ENCODE measurements at places on chromosomes 7 and 10.
A peak's percentile ranks its signal among the peaks of the same experiment; 100 is the strongest.

DNA sequence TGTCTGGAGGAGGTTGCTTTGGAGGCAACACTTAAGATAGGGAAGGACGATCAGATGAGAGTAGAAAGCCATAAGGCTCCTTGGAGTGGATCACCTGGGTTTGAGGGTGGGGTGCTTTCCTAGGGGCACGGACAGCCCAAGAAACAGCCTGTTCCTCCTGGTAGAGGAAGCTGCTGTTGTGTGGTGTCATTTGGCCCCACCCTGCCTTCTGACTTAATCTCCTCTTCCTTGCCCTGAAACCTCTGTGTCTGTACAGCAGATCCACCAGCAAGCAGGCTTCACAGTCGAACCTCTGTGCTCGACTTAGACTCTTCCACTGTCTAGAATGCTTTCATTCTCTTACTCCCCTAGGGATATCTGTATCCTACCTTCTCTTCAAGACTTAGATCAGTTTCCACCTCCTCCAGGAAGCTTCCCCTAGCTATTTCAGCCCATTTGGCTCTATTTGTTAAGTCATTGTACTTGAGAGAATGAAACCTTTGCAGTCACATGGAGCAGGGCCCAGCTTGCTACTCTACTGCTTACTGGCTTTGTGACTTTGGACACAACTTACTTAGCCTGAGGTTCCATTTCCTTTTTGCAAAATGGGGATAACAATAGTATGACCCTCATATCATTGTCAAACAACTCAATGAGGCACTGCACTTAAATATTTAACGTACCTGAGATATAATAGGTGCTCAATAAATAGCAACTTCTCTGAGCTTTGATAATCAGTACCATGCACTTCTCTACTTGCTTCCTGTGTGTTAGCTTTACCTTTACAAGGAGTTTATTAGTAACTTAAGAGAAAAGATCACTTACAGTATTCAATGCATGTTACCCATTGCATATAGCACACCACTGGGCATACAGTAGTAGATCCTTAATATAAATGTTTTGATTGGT is 5.0 kb downstream of the MXI1 start:
- no peak for DNase-seq

DNA sequence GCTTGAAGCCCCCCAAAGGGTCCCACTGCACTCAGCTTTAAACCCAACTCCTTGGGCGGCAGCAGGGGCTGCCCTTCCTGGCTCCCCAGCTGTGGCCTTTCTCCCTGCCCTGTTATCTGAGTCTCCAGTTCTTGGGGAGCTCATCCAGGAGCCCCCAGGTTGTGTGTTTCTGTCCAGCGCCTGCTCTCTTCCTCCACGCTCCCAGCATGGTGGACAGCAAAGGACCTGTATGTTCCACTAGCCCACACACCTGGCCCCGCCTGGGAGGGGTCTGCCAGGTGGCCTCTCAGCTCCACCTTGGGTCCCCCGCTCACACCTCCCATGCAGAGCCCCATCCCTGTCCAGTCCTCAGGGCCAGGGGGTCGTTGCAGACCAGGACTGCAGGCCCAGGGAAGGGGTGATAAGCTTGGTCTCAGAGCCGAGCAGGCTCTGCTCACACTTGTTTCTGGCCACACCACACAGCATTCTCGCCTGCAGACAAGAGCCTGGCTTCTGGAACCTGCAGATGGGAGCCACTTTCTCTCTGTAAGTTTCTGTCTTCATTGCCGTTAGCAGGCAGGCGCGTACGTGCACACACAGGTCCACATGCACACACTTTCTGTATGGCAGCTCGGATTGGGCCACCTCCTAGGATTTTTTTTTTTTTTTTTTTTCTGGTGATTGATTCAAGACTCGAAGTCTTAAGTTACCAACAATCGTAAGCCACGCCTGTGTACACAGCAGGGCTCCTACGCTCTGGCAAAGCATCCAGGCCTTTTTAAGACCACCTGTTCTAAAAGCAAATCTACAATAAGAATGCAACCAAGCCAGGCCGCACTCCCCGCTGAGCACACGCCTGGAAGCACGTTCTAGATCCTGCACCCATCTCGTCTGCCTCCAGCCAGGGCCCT is 104.6 kb downstream of the CYTH3 start:
- no peak for DNase-seq

DNA sequence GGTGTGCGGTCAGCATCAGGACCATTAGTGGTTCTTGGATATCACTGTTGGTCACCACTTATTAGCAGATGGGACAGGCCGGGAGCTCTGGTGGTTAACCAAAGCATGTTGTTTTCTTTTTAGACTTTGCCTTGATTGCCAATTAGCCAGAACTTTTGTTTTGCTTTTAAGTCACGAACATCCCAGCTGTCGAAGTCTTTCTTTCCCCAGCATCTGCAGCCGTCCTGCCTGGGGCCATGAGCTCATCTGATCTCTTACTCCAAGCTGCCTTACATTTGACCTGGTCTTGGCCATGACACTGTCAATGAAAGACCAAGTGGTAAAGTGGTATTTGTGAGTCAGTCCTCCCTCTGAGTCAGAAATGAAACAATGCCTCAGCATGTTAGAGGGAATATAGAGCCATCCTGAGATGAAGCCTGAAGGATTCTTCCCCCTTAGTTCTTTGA is 53.9 kb upstream of the CREB5 start:
- peak; percentile 94 for DNase-seq

- no peak for DNase-seq
Measured at GRCh38 chr10:75029857-75030256, 81.6 kb upstream of the SAMD8 start.

- DNase-seq = no peak
Measured at GRCh38 chr10:33064706-33065105, 106.7 kb upstream of the ITGB1 start.

DNA sequence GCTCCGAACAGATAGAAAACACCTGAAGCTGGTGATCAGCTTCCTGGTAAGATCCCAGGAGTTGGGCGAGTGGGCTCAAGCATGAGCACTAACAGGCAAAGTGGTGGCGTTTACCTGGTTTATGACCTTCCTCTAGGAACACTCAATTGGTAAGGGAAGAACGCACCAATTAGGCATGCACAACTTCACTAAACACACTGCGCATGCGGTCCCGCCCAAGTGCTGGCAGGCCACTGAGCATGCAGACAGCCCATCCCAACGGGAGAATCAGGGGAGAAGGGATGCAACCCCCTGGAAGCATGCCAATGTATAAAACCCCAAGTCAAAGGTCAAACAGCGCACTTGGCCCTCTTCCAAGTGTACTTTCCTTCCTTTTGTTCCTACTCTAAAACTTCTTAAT is 70.4 kb downstream of the LYZL2 start:
- DNase-seq = no peak

- no peak for DNase-seq
Measured at GRCh38 chr10:101438881-101439391, 85.0 kb downstream of the BTRC start.

GRCh38 chr7:117188949-117189592 is 133.8 kb downstream of the WNT2 start:
- peak; percentile 52 for DNase-seq

DNA sequence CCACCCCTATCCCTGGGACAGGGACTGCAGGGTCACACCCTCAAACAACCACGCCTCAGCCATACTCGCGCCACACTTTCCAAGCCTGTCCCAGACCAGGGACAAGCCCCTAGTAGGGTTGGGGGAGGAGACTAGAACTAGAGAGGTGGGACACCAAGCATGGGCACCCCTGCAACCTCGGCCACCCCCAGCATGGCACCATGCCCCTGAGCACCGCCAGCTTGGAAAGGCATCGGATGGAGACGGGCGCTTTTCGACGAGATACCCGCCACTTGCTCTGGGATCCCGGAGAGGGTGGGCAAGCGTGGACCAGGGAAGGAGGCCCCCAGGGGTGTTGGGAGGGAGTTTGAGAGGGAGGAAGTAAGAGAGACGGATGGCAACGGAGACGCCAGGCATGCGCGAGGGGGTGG is 13.1 kb upstream of the KMT2E start:
- no peak for DNase-seq

DNA sequence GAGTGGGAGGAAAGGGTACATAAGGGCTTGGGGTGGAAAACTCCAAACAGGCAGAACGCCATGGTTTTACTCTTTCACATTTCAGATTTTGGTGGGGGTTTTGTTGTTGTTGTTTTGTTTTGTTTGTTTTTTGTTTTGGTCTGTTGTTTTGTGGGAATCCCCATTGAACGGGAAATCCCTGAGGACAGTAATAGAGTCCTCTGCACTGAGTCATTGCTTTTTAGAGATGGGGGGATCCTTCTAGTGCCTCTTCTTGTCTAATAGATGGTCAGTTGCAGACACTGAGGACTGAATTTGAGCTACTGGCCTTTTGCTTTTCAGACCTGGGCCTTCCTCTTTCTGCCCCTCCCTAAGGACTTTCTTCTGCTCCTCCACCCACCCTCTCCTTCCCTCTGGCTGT is 20.0 kb downstream of the TRPV5 start:
- DNase-seq = no peak

- DNase-seq = no peak
Measured at GRCh38 chr7:35866186-35866585, 65.3 kb downstream of the SEPTIN7 start.

DNA sequence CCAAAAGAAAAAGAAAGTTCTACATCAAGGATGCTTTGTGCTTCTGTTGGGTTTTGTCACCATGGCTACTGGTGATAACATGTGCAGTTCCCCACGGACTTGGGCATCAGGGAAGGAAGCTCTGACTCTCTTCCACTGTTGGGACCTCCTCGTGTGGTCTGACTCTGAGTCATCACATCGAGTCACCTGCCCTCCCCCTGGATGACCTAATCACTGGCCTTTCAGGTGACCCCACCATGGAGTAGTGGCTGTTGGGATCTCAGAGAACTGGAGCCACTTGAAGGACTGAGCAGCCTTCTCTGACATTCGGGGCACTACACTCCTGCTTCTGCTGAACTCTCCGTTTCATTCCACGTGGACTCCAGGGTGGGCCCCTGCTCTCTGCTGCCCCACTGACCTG is 60.8 kb upstream of the DOCK1 start:
- peak; percentile 55 for DNase-seq

DNA sequence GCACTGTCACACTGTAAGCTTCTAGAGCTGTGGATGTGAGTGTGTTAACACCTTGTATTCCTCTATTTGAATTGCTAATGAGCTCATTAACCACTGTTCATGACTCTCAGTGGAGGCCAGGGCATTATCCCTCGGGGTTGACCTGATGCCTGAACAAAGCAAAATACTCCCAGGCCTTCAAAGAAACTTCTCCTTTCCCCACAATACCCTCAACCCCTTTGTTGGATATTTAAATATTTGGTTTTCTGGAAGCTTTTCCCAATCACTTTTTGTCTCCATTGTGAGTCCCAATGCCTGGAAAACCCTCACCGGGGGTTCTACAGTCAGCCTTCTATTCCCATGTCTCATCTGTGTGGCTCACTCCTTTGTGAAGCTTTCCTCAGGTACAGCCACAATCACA is 780.1 kb downstream of the PHTF2 start:
- no peak for DNase-seq

DNA sequence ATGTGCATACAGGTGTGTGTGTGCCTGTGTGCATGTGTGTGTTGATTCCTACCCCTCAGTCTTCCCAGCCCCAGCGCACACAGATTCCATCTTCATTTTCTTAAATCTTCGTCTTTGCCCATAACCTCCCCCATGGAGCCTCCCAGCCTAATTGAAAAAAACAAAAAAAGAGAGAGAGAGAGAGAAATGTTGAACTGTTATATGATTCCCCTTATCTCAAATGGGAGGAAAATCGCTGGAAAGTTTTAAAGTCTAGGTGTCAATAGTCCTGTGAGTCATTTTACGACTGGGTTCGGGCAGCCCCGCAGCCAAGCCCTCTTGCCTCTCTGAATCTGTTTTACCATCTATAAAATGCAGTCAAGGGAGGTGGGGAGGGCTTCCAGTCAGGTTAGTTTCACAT is 60.9 kb downstream of the SPOCK2 start:
- DNase-seq = no peak

GRCh38 chr7:4682621-4683042 is 537 bp downstream of the FOXK1 start:
- no peak for DNase-seq

GRCh38 chr7:55056577-55057480 is 38.0 kb downstream of the EGFR start:
- DNase-seq = peak; percentile 67
